CD4-positive, alpha-beta memory T cell (primary cell): ENCODE measurements at places on chromosomes 11 and 22. TPM values are rescaled to one million over a fixed set of nuclear protein-coding genes. Genes with fewer than 3 reads are reported as not detected.

The TREH gene
- not detected for polyA plus RNA-seq

The ANKK1 gene
- not detected for polyA plus RNA-seq

DNA sequence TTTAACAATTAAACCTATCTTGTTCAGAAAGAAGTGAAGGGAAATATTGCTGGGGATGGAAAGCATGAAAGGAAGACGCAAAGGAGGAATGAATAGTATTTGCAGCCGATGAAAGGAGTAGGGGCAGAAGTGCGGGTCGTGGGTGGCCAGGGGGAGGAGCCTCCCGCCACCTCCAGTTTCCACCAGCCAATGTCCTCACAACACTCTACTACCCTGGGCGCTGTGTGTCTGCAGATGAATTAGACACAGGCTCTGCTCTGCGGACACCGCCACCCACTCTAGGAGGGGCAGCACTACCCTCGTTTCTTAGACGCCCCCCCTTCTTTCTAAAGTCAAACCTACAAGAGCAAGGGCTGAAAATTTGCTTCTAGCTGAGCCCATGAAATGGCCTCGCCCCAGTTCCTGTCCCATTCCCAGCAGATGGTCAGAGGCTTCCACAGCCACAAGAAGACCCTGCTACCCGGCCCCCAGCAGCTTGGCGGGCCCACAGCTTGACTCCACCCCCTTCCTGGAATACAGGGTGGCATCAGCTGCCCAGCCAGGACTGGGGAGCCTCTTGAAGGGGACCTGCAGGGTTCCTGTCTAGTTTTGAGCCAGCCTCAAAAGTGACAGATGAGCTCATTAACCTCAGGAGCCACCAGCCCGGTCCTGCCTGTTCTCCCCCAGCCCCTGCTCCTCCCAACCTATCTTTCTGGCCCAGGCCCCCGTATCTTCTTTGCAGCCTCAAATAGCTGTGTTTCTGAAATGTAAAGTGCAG is 268.1 kb downstream of the BUD13 start:
- peaks cover 9% of the 10 kb centered on the region for H3K27me3 ChIP-seq
- H3K4me3 ChIP-seq = no peak overlapping the region
- H3K4me1 ChIP-seq = no peaks in the 10 kb centered on the region
- no peak overlapping the region for H3K27ac ChIP-seq
- no peak for DNase-seq
- H3K36me3 ChIP-seq = no peaks in the 10 kb centered on the region

DNA sequence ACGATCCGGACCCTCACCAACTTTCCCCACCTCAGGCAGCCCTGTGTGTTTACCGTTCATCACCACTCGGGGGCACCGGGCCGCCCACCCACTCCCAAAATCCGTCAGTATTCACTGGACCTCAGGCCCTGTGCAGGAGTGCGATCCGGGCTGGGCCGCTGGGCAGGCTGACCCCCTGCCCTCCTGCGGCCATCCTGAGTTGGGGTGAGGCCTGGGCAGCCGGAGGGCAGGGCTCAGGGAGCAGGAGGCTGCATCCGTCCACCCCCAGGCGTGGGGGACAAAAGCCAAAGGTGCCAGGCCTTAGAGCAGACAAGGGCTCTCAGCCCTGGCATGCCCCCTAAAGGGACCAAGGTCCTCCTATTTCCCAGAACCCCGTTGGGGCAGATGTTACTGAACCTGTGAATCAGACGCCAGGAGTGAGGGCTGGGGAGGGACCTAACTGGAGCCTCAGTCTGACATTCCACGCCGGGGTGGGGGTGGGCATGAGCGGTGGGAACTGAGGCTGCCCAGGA is 16.8 kb upstream of the TMEM191C start:
- no peaks in the 10 kb centered on the region for H3K27me3 ChIP-seq
- DNase-seq = no peak
